ENCODE measurements at places on chromosomes 3 and 15.

GRCh38 chr15:27804569-27805260, 294.4 kb downstream of the OCA2 start:
- no peak for DNase-seq

- no peak for DNase-seq
Measured at GRCh38 chr3:152346058-152346457, 77.3 kb downstream of the MBNL1 start.

GRCh38 chr3:128458746-128459460, 7.8 kb downstream of the DNAJB8 start:
- DNase-seq, result no peak

DNA sequence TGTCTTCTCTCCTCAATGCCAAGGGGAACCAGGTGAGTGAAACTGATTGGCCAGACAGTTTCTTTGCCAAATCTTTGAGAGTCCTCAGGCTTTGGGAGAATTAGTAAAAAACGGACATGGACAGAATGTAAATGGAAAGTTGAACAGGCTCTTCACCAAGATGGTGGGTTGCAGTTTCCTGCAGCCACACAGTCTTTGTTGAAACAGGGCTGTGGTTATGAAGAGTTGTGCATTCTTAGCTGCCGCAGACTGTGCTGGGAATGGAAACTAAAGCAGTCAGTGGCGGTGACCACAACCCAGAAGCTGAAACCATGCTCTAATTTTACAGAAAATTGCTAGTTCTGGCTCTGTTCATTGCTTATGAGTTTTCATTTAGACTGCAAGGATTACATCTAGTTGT, 42.1 kb upstream of the TASOR start:
- DNase-seq, result no peak

Measured in Calu3 (cell line).